ENCODE measurements at places on chromosomes 7 and 10. TPM values are rescaled to one million over a fixed set of nuclear protein-coding genes. Genes with fewer than 3 reads are reported as not detected.

Gene WIPF3
- total RNA-seq = 0.25 TPM

Gene NUTM2A
- total RNA-seq = 0.76 TPM

Gene ZNF282
- total RNA-seq = 20.2 TPM

Gene NPY4R
- total RNA-seq = 0.13 TPM

Gene SPDYE5
- total RNA-seq = not detected

Gene IDI2
- not detected for total RNA-seq

Gene CTAGE8
- 1.6 TPM for total RNA-seq

Gene SDHAF3
- 8.9 TPM for total RNA-seq

Gene SUN3
- total RNA-seq = not detected

Gene HOXA3
- 86.7 TPM for total RNA-seq

Gene ASB15
- not detected for total RNA-seq

Gene CCDC186
- 3.6 TPM for total RNA-seq

Gene IFIT1B
- not detected for total RNA-seq

Gene SFTPD
- 0.63 TPM for total RNA-seq

Gene PTPRZ1
- not detected for total RNA-seq

Gene PALD1
- 3.9 TPM for total RNA-seq

Gene AS3MT
- total RNA-seq = 4.7 TPM

Gene MICALL2
- total RNA-seq = 14.7 TPM

Gene AGR2
- 1.6 TPM for total RNA-seq

Gene OR2A2
- total RNA-seq = not detected

Gene DENND2A
- 4.7 TPM for total RNA-seq

Gene SP8
- total RNA-seq = not detected

Gene INMT
- total RNA-seq = not detected

Gene PAX4
- total RNA-seq = not detected

Gene HMX3
- not detected for total RNA-seq

Gene HGF
- 0.16 TPM for total RNA-seq

Gene SLIT1
- total RNA-seq = 0.16 TPM

Gene CCDC146
- total RNA-seq = 0.63 TPM

Gene BRI3
- 77.3 TPM for total RNA-seq

Gene MMP21
- not detected for total RNA-seq

Gene CTAGE4
- 0.65 TPM for total RNA-seq

Gene GNGT1
- not detected for total RNA-seq

Gene PILRA
- not detected for total RNA-seq

Gene NAT16
- total RNA-seq = not detected

Gene PRKRIP1
- total RNA-seq = 9.1 TPM

Gene RADIL
- total RNA-seq = 0.63 TPM

Gene GDF10
- total RNA-seq = not detected

Gene TCERG1L
- total RNA-seq = not detected

Gene BMI1
- total RNA-seq = 24.6 TPM

Gene CLDN3
- total RNA-seq = 18.4 TPM

Gene VAX1
- total RNA-seq = not detected

Gene FXYD4
- not detected for total RNA-seq

Gene UCMA
- total RNA-seq = not detected

Gene CCSER2
- 12.7 TPM for total RNA-seq

Gene SLC18A2
- 1.1 TPM for total RNA-seq

Gene AGBL3
- total RNA-seq = 0.89 TPM

Gene CDNF
- total RNA-seq = not detected

Gene TMEM178B
- 6.0 TPM for total RNA-seq

Gene PIK3AP1
- 11.2 TPM for total RNA-seq

Gene LDB3
- under 0.01 TPM for total RNA-seq

Measured in mesangial cell (primary cell).